ENCODE measurements at places on chromosomes 2 and 18.

DNA sequence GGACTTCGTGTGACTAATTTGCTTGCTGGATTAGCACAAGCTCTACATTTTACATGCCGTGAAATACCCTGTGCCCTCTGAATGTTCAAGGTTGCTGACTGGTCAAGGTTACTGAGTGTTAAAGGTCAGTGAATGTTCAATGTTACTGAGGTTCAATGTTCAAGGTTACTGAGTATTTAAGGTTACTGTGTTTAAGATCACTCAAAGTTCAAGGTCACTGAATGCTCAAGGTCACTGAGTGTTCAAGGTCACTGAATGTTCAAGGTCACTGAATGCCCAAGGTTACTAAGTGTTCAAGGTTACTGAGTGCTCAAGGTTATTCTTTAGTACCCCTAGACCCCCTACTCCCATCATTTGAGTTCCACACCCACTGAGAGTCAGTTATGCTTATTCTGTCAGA lies 277.6 kb downstream of the CLIP4 start:
- no peak for DNase-seq

- DNase-seq, result no peak
Measured at GRCh38 chr2:69227716-69228115, 159.3 kb downstream of the GFPT1 start.

DNA sequence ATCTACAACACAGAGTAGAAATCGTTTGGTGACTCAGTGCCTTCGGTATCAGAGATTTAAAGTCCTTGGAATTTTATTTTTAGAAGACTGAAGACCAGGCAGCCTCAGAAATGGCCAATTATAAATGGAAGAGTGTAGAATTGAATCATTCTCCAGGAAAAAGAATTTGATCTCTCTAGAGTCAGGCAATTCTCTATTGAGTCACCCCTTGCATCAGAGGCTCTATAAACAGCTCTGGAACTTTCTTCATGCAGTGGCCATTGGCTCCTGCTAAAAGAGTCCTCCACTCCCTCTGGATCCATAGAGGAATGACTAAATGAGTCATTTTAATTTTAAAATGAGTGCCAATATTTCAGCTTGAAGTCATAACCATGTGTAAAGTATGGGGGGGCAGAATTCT lies 816.2 kb downstream of the TDRD15 start:
- peak; percentile 82 for DNase-seq

DNA sequence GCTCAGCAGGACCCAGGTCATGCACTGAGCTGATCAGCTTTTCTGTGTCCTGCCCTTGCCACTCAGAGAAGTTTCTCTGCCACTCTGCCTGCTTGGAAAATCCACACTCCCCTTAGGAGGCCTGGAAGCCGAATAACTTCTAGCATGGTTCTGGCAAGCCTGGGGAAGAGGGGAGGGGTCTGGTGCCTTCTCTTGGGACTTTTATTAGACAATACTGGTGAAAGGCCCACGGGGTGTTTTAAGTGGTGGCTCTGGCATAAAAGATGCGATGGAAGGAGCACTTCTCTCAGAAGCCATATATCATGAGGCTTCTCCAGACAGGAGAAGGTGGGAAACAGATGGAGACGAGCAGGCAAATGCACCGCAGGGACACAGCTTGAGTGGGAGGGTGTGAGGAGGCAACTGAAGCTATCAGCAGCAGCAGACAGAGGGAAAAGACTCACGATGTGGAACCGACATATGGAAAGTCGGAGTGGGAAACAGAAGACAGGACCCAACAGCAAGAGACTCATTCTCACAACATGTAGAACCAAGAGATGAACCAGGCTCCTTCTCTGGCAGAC lies 141.8 kb upstream of the CTNNA2 start:
- no peak for DNase-seq

GRCh38 chr18:8688216-8688800 lies 17.0 kb upstream of the MTCL1 start:
- no peak for DNase-seq

GRCh38 chr2:239161711-239162140 lies 239.1 kb downstream of the HDAC4 start:
- no peak for DNase-seq

DNA sequence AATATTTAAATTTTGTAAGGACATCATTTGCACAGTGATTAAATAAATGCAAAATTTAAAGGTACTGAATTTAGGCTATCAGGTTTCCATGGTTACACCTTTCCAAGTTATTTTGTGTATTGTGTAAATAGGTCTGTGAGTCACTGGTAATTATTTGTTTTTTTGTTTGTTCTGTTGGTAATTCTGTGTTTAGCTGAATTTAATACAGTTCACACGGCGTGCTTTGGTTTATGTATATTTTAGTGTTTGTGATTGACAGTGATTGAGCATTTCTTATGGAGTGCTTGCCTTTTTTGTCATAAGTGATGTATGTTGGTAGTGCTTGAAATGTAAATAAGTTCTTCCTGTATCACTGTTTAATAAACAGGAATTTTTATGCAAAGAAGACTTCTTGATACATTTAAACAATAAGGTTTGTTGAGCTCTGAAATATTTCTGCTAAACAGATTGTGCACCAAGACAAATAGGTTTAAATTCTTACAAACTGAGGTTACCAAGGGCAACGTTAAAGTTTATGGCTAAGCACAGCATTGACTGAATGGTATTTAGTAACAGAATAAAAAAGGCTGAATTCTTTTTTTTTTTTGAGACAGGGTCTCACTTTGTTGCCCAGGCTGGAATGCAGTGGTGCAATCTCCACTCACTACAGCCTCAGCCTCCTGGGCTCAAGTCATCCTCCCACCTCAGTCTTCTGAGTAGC lies 38.3 kb upstream of the DLX1 start:
- no peak for DNase-seq

DNA sequence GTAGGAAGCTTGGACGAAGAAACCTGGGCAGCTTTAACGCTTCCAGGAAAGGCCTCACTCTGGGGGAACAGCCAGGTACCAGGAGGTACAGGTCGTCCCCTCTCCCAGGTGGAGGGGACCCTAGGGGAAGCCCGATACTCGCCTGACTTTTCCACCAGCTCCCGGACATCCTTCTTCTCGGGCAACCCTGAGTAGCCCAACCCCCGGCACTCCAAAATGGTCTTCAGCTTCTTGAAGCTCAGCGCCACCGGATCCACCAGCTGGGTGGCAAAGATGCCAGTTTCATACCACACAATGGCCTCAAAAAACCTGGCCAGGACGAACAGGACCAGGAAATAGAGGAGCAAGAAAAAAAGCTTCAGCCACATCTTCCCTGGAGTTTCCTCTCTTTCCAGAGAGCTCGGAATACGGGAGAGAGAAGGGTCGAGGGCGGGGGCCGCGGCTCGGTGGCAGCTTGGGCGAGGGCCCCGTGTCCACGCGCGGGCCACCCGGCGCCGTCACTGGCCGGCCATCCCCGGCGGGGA lies 1.1 kb downstream of the RNF103 start:
- no peak for DNase-seq

Measured in stromal cell of bone marrow (primary cell).